ENCODE measurements at places on chromosomes 2 and 18.

GRCh38 chr2:186980787-186981550 lies 132.0 kb upstream of the ZSWIM2 start:
- DNase-seq: no peak

DNA sequence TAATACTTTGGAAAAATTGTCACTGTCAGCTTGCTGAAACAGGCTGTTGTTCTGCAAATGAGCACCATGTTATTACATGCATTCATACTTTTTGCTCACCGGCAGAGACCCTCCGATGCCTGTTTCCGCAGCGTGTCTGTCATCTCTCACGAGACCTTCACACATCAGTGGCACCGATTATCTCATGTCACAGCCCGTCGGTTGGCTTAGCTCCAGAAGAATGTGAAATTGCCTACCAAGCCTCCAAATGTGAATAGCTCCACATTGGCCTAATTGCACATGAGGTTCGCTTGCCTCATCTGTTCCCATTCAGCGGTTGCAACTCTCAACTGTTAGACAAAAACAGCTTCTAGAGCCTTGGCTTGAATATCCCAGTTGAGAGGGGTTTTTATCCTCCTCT lies 233.0 kb downstream of the ACTR3 start:
- DNase-seq: no peak

GRCh38 chr18:34023471-34023870 lies 201.2 kb downstream of the NOL4 start:
- DNase-seq: no peak

GRCh38 chr18:13269521-13270011 lies 51.0 kb downstream of the LDLRAD4 start:
- no peak for DNase-seq

GRCh38 chr2:119599384-119599783 lies 55.1 kb downstream of the CFAP221 start:
- no peak for DNase-seq

DNA sequence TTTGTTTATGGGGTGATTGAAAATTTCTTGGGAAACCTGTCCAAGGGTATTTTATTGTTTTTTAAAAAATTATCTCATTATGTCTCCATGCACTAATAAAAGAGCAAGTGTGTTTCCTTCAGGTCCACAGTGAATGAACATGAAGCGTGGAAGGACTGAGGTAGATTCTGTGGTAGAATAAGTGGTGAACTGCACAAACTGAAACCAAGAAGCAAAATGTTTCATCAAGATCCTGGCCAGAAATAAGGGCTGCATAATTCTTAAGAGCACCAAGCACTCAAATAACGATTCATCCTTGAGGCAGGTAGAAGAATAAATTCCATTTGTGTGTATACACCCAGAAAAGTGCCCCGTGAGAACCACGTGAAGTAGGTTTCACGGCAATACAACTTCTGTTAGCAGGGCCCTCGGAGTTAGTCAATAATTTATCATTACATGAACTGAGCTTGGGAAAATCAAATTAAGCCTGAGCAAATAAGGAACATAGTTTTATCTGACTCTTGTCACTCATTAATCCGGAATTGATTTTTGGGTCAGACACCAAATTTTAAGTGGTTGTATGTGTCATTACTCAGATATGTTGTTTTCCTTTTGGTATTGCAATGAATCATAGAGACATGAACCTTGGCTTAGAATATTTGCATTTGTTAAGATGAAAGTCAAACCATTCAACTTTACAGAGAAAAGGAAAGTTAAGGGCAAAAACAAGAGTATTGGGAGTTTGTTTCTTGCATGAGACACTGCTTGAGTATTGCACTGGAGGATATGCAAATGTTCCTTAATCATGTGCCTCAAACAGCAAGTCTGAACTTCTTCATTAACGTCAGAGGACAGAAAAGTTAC lies 472.6 kb upstream of the NETO1 start:
- no peak for DNase-seq

- DNase-seq: no peak
These were observed 157 bp downstream of the PTGR3 start for GRCh38 chr18:75208836-75209128.

- no peak for DNase-seq
These were observed 120.5 kb downstream of the MYO5B start for GRCh38 chr18:50074404-50074803.

DNA sequence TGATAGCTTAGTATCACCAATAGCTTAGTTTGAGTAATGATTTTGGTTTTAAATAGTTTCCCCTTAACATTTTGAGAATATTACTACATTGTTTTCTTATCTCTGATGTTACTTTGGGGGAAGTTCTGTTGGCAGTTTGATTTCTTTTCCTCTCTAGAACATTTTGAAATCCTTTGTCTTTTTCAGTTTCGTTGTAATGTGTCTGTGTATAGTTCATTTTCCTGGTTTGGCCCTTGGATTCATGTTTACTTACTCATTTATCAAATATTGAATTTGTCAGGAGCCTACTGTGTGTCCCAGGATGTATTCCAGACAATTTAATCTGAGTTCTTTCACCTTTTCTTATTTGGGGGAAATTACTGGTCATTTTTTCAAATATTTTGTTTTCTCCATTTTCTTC lies 16.7 kb downstream of the ANKRD12 start:
- no peak for DNase-seq

- DNase-seq: no peak
These were observed 894.7 kb downstream of the TMEM182 start for GRCh38 chr2:103656558-103656957.

DNA sequence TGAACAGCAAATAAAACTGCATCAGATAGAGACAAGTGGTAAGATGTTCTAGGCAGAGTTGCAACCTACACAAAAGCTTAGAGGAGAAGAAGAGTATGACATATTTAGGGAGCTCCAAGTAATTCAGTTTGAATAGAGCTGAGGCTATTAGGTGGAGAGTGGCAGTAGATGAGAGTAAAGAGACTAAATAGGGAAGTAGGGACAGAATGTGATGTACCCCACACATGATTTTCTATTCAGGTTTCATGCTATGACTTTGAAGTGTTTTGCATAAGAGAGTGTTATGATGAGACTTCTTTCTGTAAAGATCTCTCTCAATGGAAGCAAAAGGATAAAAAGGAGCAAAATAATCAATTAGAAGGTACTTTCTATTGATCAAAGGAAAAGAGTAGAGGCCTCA lies 206.8 kb upstream of the ERBB4 start:
- DNase-seq: no peak

DNA sequence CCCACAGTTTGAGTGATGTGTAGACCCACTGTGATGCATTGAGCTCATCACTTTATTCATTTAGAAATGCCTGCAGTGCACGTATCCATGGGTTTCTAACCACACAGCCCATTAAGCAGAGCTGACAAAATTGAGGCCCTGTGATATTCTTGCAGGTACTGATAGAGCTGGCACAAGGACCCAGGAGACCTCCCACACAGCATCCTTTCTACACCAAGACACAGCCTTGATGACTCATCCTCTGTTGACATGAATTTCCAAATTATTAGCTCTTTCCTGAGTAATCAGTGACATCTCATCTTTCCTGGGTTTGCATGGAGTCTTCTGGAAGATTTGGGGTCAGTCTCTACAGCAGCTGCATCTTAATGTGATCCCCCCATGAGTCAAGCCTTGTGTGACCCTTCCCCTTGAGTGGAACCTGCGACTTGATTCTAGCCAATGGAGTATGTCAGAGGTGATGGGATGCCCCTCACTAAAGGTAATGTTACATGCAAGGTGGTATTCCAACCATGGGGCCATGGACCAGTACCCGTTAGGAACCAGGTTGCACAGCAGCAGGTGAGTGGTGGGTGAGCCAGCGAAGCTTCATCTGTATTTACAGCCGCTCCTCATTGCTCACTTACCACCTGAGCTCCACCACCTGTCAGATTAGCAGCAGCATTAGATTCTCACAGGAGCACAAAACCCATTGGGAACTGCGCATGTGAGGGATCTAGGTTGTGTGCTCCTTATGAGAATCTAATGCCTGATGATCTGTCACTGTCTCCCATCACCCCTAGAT lies 181.1 kb upstream of the ARL4C start:
- DNase-seq: no peak

DNA sequence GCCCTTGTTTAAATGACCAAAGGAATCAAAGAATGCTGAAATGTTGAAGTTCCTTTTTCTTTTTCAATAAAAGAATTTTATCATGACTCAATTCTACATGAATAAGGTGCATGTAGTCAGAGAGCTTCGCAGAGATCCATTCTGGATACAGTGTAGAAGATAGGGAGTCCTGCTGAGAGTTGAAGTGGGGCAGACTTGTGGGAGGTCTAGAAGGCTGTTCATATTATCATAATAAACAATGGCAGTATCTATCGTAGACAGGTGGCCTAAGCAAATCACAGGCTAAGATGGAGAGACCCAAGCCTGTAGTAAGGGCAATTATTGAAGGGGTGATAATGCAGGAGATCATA lies 1322.0 kb upstream of the CELF4 start:
- no peak for DNase-seq

- DNase-seq: no peak
These were observed 292.3 kb downstream of the CYRIA start for GRCh38 chr2:16373341-16373740.

GRCh38 chr2:233147829-233148167 lies 87.7 kb downstream of the INPP5D start:
- DNase-seq: no peak

DNA sequence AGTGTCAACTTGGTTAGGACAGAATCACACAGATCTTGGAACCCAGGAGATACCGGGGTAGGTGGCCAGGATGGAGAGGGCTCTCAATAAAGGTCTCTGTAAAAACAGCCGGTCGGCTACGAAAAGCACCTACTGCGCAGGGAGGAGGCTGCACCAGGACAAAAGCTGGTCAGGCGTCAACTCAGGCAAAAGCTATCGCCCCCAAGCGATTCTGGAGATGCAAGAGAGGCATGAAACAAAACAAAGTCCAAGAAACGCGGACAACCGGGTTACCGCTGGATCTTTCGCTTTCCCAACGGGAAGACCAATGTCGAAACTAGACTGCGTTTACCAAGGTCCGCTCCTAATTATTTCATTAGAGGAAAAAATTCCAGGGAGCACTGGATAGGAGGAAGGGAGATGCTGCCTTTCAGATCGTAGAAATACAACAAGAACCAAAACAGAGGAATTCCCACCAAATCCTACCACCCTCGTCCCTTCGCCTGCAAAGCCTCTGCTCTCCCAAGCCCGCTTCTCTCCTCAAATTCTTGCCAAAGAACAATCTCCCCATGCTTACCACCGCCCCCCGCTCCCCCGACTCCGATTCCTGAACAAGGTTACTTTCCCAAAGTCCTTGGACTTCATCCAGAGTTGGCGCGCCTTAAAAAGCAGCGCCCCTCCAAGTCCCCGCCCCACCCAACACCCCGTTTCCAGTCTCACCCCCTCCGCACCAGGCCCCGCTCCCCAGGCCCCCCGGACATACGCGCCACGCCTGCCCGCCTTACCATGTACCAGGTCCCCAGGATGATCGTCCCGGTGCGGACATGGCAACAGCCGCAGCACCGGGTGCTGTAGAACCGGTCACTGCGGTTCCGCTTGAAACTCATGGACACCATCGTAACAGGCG lies 539 bp downstream of the LAPTM4A start:
- peak; percentile 46 for DNase-seq

DNA sequence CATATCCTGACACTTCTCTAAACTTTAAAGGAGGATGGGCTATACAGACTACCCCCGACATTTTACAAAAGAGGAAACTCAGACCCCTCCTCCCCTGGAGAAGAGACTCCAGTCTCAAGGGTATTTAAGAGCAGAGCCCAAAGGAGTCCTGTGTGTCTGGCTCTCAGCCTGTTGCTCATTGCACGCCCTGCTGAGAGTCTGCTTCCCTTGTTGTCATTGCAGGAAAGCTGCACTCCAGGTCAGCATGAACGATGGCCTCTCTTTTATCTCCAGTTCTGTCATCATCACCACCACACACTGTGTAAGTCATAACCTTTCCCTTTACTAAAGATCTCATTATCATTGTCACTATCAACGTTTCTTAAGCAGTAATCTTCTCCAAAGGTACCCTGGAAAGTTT lies 111.4 kb downstream of the ANTXR1 start:
- DNase-seq: no peak

DNA sequence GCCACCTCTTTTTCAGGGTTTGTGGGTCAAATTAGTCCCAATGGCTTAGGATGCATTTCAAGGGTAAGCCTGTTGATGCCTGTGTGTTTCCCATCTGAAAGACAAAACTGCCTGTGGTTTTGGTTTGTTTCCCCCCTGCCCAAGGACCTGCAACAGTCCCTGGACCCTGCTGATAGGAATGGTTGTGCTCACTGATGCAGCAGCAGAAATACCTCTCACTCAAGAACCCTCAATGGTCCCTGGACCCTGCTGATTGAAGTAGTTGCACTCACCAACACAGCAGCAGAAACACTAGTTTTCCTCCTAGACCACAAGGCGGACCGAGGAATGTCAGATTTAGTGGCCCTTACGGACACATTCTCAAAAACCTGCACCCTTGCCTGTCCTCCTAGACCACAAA lies 386.9 kb downstream of the NUP35 start:
- no peak for DNase-seq

DNA sequence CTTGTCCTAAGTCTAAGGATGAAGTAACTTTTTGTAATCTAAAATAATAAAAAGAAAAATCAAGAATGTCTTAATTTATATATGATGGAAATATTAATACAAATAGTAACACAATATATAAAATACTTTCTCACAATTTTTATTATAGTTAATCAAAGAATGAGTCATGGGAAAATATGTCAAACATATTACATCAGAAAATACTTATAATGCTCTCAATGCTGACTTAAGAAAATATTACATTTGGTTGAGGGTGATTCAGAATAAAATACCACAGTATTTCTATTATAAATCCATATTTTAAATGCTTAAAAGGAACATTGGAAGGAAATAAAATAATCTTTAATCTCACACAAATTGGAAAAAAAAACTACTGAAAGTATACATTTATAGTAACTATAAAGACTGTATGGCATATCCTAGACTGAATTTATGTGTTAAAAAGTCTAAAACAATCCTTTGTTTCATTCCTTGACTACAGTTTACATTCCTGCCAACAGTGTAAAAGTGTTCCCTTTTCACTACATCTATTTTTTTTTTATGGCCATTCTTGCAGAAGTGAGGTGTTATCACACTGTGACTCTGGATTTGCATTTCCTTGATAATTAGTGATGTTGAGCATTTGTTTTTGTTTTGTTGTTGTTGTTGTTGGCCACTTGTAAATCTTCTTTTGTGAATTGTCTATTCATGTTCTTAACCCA lies 1573.5 kb upstream of the ACVR2A start:
- no peak for DNase-seq

- DNase-seq: no peak
These were observed 1150.9 kb downstream of the RPIA start for GRCh38 chr2:89842180-89842908.

- no peak for DNase-seq
These were observed 2.5 kb downstream of the CYP1B1 start for GRCh38 chr2:38073211-38074057.

DNA sequence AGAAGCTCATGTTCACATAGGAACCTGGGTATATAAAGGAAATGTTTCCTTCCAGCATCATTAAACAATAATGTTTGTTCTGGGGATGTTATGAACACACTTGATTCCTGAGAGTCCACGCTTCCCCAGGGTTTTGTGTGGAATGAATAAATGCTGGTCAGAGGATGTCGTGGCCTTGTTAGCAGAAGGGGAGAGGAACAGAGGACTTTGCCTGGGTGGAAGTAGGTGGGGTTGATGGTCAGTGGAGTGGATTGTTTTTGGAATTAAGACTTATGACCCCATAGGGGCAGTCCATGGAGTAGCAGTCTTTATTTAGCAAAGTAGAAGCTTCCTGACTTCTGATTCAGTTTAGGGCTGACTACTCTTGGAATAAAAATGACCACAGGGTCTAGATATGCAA lies 139.6 kb downstream of the MYO1B start:
- no peak for DNase-seq

Measured in GM04504 (cell line).